ENCODE measurements at places on chromosomes 2 and 18.
A peak's percentile ranks its signal among the peaks of the same experiment; 100 is the strongest.

- no peak for ATAC-seq
Observed at GRCh38 chr2:647003-647560, 30.1 kb downstream of the TMEM18 start.

DNA sequence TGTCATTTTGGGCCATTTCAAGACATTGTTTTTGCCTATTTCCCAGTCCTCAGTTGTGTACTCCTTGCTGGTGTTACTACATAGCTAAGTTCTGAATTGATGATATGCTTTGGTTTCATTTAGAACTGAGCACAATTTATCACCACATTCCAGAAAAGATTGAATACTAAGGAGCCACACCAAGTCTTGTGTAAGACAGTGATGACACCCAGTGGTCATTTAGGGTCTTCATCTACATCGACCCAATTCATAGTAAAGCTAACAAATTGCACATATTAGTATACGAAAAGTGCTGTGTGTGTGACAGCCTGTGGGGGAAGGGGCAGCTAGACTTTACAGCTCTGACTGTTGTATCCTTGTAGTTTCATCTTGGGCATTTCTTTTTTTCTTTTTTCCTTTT is 10.9 kb upstream of the DLX2 start:
- ATAC-seq = no peak

DNA sequence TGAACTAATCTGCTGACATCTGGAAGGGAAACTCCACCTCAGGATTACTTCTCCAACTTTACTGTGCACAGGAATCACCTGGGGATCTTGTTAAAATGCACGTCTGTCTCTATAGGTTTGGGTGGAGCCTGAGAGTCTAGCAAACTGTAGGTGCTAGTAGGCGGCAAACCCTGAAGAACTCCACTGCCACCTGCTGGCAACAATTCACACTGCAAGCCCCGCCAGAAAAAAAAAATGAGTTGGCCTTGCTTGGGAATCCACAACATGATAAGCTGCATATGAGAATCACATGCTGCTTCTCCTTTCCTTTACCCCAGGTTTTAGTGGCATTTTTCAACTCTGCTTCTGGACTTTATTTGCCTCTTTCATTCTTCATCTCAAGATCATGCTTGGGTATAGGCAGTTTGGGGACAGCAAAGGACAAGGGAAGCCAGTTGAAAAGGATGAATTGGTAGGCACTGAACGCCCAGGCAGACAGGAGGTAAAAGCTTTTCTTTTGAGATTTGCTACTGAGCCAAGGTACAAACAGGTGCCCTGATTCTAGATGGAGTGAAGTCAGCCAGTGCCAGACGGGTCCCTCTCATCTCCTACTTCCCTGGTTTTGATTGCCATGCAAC is 88.8 kb downstream of the VIT start:
- ATAC-seq = peak; percentile 82

- ATAC-seq = peak; percentile 93
Observed at GRCh38 chr18:22563164-22563583, 145.5 kb upstream of the CTAGE1 start.

- no peak for ATAC-seq
Observed at GRCh38 chr18:78679031-78679430, 300.6 kb upstream of the SALL3 start.

- ATAC-seq = peak; percentile 5
Observed at GRCh38 chr2:231395188-231396057, at the start of gene B3GNT7. TSS of gene B3GNT7 (plus strand) at chr2:231395710. CDS start at chr2:231395804, 94 bp downstream.

- ATAC-seq = no peak
Observed at GRCh38 chr18:13910501-13910900, 4.8 kb downstream of the MC2R start.

GRCh38 chr18:28078298-28078697 is 98.6 kb downstream of the CDH2 start:
- ATAC-seq = no peak

GRCh38 chr2:124816007-124816406 is 790.9 kb downstream of the CNTNAP5 start:
- ATAC-seq = no peak

DNA sequence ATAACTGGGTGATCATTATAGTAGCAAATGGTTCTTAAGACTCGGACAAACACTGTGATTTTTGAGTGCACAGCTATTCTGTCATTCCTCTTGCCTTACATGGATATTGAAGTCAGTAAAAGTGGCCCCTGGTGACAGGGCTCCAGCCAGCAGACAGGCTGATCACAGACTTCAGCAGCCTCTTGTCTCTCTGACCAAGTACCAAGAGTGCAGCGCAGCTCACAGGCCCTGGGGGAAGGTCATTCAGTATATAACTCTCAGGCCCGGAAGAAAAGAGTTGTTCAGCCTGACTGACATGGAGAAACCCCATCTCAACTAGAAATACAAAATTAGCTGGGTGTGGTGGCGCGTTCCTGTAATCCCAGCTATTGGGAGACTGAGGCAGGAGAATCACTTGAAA is 202.6 kb downstream of the HRH4 start:
- no peak for ATAC-seq

- no peak for ATAC-seq
Observed at GRCh38 chr2:989781-990467, 39.3 kb downstream of the SNTG2 start.

DNA sequence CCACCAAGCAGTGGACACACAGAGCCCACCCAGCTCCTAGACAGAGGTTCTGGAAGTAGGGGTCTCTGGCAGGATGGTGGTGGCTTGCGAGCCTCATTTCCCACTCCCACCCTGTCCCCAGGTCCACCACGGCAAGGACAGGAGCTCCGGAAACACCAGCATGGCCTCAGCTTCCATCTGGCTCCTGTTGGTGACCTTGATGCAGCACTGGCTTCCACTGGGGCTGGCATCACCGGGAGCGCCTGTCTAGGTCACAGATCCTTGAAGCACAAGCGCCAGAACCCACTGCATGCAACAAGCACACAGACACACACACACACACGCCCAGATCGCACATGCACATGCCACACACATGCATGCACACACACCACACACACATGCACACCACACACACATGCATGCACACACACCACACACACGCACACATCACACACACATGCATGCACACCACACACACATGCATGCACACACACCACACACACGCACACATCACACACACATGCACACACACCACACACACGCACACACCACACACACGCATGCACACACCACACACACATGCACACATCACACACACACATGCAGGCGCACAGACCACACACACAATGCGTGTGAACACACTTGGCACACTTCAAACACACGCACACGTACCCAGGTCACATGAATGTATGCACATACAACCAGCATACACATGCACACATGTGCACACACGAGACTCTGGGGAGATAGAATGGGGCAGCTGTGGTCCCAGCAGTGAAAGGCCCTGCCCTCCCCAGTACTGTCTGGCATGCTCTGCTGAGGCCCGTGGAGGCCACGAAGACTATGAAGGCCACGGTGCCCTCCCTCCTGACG is 63.7 kb downstream of the TWIST2 start:
- ATAC-seq = no peak

DNA sequence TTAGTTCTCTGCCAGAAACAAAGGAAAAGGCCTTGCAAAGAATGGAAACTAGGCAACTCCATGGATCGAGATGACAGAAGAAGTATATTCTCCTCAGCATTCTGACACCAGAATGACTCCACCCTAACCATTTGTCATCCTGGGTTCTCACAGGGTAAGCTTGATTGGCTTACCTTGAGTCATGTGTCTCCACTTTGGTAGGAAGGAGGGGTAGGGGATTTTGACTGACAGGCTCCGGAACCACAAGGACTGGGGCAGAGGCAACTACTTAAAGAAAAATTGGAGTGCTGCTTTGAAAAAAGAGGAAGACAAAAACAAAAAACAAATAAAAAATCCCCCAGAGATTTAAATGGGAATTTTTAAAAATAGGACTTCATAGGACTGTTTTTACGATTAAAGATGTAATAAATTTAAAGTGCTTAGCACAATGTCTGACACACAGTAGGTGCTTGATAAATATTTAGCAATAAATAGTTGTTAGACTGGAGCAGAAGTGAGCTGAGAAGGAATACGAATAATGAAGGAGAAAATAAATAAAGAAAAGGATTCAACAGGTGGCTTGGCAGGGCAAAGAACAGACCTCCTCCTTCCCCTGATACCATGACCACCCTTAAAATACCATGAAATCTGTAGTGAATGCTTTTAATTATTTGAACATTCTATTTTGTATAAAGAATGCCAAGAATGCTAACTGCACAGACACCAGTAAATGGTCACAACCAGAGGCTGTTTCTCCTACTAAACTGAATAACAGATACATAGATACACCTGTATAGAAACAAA is 230.2 kb downstream of the CDCA7 start:
- no peak for ATAC-seq

GRCh38 chr2:47599171-47599570 is 183.8 kb upstream of the MSH6 start:
- no peak for ATAC-seq

- no peak for ATAC-seq
Observed at GRCh38 chr2:150138587-150138986, 348.9 kb downstream of the RND3 start.

Measured in esophagus mucosa (tissue), 1 donor.